ENCODE measurements at places on chromosomes 16 and 17.

GRCh38 chr17:27807567-27808470 is 7.5 kb upstream of the NOS2 start:
- peak; percentile 43 for DNase-seq
- no peaks in the 10 kb centered on the region for H3K4me1 ChIP-seq
- H3K36me3 ChIP-seq: no peaks in the 10 kb centered on the region

DNA sequence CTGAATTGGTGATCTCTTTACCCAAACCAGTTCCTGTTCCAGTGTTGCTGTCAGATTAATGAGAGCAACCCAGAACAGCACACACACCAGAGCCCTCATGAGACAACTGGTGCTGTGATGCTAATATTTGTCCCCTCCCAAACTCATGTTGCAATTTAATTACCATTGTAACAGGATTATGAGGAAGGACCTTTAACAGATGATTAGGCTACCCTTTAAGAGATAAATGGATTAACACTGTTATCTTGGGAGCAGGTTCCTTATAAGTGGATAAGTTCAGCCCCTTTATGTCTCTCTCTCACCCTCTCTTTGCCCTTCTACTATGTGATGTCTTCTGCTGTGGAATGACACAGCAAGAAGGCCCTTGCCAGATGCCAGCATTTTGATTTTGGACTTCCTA is 1.1 kb upstream of the CCDC182 start:
- H3K4me3 ChIP-seq: no peak overlapping the region
- H3K36me3 ChIP-seq: no peaks in the 10 kb centered on the region
- H3K27me3 ChIP-seq: no peaks in the 10 kb centered on the region
- DNase-seq: no peak

GRCh38 chr16:80804526-80805383 is at the start of gene CDYL2:
TSS of gene CDYL2 (minus strand) at chr16:80804598. CDS start at chr16:80804173, 425 bp downstream.
- no peaks in the 10 kb centered on the region for H3K27me3 ChIP-seq
- H3K4me3 ChIP-seq: no peak within 1 kb of the TSS
- no peaks in the 10 kb centered on the region for H3K36me3 ChIP-seq
- H3K27ac ChIP-seq: no peak within 1 kb of the TSS
- H3K4me1 ChIP-seq: no peaks in the 10 kb centered on the region
- DNase-seq: peak; percentile 41

GRCh38 chr16:67526149-67526791 is 2.4 kb upstream of the RIPOR1 start:
- H3K36me3 ChIP-seq: no peaks in the 10 kb centered on the region
- no peak for DNase-seq
- H3K4me1 ChIP-seq: peaks cover 26% of the 10 kb centered on the region
- H3K4me3 ChIP-seq: no peak overlapping the region
- H3K27me3 ChIP-seq: no peaks in the 10 kb centered on the region
- no peak overlapping the region for H3K27ac ChIP-seq

GRCh38 chr17:4440690-4441686 is 7.2 kb downstream of the SPNS3 start:
- H3K4me1 ChIP-seq: peaks cover 6% of the 10 kb centered on the region
- H3K27ac ChIP-seq: no peak overlapping the region
- H3K27me3 ChIP-seq: no peaks in the 10 kb centered on the region
- H3K36me3 ChIP-seq: no peaks in the 10 kb centered on the region
- H3K4me3 ChIP-seq: no peak overlapping the region

- H3K36me3 ChIP-seq: no peaks in the 10 kb centered on the region
- no peaks in the 10 kb centered on the region for H3K27me3 ChIP-seq
- peaks cover 30% of the 10 kb centered on the region for H3K4me1 ChIP-seq
- no peak for DNase-seq
- no peak overlapping the region for H3K27ac ChIP-seq
- H3K4me3 ChIP-seq: no peak overlapping the region
Measured at GRCh38 chr17:17716837-17717523, 35.7 kb downstream of the RAI1 start.

GRCh38 chr17:40191237-40192208 is 14.3 kb downstream of the RAPGEFL1 start:
- no peaks in the 10 kb centered on the region for H3K27me3 ChIP-seq
- no peak overlapping the region for H3K27ac ChIP-seq
- peak overlapping the region; percentile 41 for H3K4me3 ChIP-seq
- peak; percentile 85 for DNase-seq

DNA sequence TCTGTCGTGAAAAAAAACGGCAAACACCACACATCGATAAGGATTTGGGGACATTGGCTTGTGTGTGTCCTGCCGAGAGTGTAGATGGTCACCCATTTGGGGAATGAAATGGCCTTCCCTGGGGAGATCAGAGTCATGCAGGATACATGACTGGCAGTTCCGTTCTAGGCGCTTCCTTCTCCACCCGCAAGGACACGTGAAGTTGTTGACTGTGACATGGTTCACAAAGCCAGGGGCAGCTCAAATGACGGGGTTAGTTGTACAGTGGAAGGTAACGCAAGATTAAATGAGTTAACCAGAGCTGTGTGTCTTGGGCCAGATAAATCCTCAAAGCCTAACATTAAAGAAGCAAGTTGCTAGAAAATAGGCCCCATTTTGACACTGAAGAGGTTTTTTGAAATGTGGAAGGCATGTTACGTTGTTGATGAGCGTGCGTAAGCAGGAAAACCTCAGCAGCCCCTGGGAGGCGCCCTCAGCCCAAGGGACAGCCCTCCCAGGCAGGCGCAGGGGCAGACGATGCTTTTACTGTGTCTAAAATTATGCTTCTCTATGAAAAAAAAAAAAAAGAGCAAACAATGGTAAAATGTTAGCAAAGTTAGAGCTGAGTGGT is 35.9 kb upstream of the CHMP6 start:
- H3K4me1 ChIP-seq: peaks cover 3% of the 10 kb centered on the region
- no peaks in the 10 kb centered on the region for H3K27me3 ChIP-seq
- no peak overlapping the region for H3K27ac ChIP-seq
- no peaks in the 10 kb centered on the region for H3K36me3 ChIP-seq
- H3K4me3 ChIP-seq: no peak overlapping the region

DNA sequence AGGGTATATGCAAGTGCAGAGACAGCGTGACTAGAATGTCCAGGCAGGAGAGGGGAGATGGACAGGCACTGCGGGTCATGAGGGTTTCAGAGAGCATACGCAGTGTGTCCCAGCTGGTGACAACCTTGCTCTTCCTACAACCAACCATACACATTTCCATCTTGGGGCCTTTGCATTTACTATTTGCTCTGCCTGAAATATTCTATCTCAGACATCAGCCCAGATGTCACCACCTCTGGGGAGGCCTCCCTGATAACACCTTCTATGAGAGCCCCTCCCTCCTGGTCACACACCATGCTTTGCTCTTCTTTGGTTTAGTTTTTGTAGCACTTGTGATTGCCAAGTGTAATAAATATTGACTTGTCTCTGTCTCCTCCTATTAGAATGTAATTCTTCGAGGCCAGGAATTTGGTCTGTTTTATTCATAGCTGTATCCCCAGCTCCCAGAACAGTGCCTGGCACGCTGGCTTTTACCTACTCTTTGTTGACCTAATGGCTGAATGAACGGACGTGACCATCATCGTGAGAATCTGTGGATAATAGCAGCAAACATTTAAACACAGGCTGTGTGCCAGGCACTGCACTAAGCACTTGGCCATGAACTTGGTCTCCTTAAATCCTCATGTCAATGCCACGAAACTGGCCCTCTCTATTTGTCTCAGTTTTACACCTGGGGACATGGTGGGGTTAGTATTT is 51.9 kb downstream of the PLCG2 start:
- no peaks in the 10 kb centered on the region for H3K27me3 ChIP-seq
- no peaks in the 10 kb centered on the region for H3K4me1 ChIP-seq
- no peak for DNase-seq
- no peaks in the 10 kb centered on the region for H3K36me3 ChIP-seq
- no peak overlapping the region for H3K27ac ChIP-seq

- H3K4me3 ChIP-seq: no peak overlapping the region
- H3K4me1 ChIP-seq: no peaks in the 10 kb centered on the region
- no peak overlapping the region for H3K27ac ChIP-seq
Measured at GRCh38 chr17:65467156-65467555, 94.3 kb downstream of the AXIN2 start.

DNA sequence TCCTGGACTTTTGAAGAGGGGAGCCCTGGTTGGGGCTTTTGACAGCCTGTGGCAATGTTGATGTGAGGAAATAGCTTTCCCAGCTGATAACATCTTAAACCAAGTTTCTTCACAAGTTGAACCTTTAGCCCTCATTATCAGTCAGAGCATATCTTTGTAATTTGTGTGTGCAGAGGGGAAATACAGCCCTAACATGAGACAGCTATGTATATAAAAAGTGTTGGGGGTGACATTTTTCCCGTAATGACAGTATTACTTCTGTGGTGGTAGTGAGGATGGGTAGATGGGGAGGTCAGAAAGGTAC is 221.1 kb downstream of the FTO start:
- H3K27me3 ChIP-seq: no peaks in the 10 kb centered on the region
- no peaks in the 10 kb centered on the region for H3K4me1 ChIP-seq
- DNase-seq: no peak
- H3K36me3 ChIP-seq: no peaks in the 10 kb centered on the region

GRCh38 chr16:22340945-22341344 is 33.5 kb downstream of the CDR2 start:
- H3K27ac ChIP-seq: no peak overlapping the region
- no peaks in the 10 kb centered on the region for H3K36me3 ChIP-seq
- no peaks in the 10 kb centered on the region for H3K27me3 ChIP-seq
- no peak for DNase-seq
- no peak overlapping the region for H3K4me3 ChIP-seq
- no peaks in the 10 kb centered on the region for H3K4me1 ChIP-seq

- H3K27me3 ChIP-seq: no peaks in the 10 kb centered on the region
- H3K36me3 ChIP-seq: peaks cover 28% of the 10 kb centered on the region
- H3K4me3 ChIP-seq: no peak overlapping the region
- H3K27ac ChIP-seq: peak overlapping the region; percentile 89
- peak; percentile 83 for DNase-seq
Measured at GRCh38 chr17:76688165-76688622, 22.6 kb downstream of the MXRA7 start.

GRCh38 chr17:2510559-2510958 is 1.1 kb downstream of the METTL16 start:
- DNase-seq: no peak
- H3K36me3 ChIP-seq: no peaks in the 10 kb centered on the region
- peak overlapping the region; percentile 68 for H3K4me3 ChIP-seq

DNA sequence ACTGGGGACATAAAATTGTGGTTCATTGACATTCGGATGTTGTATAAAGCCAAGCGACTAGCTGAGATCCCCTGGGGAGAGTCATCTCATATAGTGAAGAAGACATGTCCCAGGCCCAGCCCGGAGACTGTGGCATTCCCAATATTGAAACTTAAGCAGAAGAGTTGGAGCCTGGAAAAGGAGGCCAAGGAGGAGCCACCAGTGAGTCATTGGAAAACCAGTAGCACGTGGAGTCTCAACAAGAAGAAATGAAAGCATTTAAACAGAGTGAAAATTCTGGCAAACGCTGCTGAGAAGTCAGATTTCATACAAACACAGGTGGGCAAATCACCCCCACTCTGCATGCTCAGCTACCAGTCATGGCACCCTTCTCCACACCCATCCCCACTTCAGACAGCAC is 9.4 kb upstream of the ELAC2 start:
- H3K36me3 ChIP-seq: no peaks in the 10 kb centered on the region
- H3K27me3 ChIP-seq: peaks cover 4% of the 10 kb centered on the region
- no peaks in the 10 kb centered on the region for H3K4me1 ChIP-seq

- no peaks in the 10 kb centered on the region for H3K36me3 ChIP-seq
- H3K4me1 ChIP-seq: no peaks in the 10 kb centered on the region
- H3K27ac ChIP-seq: no peak overlapping the region
- no peak overlapping the region for H3K4me3 ChIP-seq
- DNase-seq: no peak
Measured at GRCh38 chr16:82824408-82824807, 197.6 kb downstream of the CDH13 start.

GRCh38 chr17:72662827-72663190 is 429.7 kb downstream of the SLC39A11 start:
- DNase-seq: no peak
- no peak overlapping the region for H3K4me3 ChIP-seq
- no peak overlapping the region for H3K27ac ChIP-seq
- no peaks in the 10 kb centered on the region for H3K4me1 ChIP-seq

- no peaks in the 10 kb centered on the region for H3K27me3 ChIP-seq
- no peaks in the 10 kb centered on the region for H3K4me1 ChIP-seq
- no peak overlapping the region for H3K27ac ChIP-seq
- H3K4me3 ChIP-seq: no peak overlapping the region
- DNase-seq: no peak
Measured at GRCh38 chr17:83189044-83190003, 109.9 kb downstream of the METRNL start.

GRCh38 chr16:87297918-87298631 is 19.1 kb downstream of the C16orf95 start:
- no peaks in the 10 kb centered on the region for H3K27me3 ChIP-seq
- peak; percentile 57 for DNase-seq
- H3K4me3 ChIP-seq: no peak overlapping the region
- no peaks in the 10 kb centered on the region for H3K36me3 ChIP-seq

DNA sequence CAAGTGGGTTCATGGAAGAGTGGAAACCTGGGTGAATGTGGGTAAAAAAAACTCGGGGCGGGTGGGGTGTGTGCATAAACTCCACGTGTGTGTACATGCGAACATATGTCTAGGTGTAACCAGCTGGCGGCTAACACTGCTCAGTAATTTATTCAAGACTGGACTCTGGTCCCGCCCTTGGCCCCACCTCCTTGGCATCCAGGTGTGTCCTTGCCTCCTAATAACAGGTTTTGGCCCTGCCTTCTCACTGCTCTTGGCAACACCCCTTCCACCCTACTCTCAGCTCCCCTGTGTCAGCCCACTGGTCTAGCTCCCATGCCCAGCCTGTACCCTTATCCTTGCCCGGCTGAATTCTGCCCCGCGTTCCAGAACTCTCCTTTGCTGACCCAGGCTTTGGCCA is 8.3 kb downstream of the FLII start:
- no peaks in the 10 kb centered on the region for H3K36me3 ChIP-seq
- no peak for DNase-seq
- H3K27ac ChIP-seq: no peak overlapping the region

GRCh38 chr17:3532859-3533142 is 24.8 kb downstream of the TRPV3 start:
- H3K27ac ChIP-seq: no peak overlapping the region

- H3K4me3 ChIP-seq: no peak overlapping the region
- H3K27me3 ChIP-seq: peaks cover 5% of the 10 kb centered on the region
- H3K36me3 ChIP-seq: no peaks in the 10 kb centered on the region
- DNase-seq: no peak
- no peaks in the 10 kb centered on the region for H3K4me1 ChIP-seq
- H3K27ac ChIP-seq: no peak overlapping the region
Measured at GRCh38 chr16:84362471-84362941, 5.8 kb upstream of the ATP2C2 start.

DNA sequence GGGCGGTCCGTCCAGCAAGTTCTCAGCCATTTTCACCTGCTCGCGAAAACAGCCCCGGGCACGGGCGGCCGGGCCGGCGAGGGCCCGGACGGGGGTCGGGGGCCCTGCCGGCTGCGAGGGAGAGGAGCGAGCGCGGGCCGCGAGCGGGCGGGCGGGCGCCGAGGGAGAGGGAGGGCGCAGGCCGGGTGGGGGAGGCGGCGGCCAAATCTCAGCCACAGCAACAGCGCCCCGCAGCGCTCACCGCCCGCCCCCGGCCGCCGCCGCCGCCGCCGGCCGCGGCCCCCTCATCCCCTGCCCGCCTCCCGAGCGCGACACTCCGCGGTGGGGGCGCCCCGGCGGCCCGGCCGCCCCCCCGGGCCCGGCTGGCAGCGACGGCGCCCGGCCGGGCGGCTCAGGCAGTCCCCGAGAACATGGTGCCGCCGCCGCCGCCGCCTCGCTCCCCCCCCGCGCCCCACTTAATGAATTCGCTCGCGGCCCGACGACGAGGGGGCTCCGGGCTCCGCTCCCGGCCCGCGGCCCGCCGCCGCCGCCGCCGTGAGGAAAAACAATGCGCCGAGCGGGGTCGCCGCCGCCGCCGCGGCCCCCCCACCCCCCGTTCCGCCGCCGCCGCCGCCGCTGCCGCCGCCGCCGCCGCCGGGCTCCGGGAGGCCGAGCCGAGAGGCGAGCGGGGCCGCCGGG is 487 bp downstream of the CREBBP start:
- no peaks in the 10 kb centered on the region for H3K36me3 ChIP-seq
- peaks cover 21% of the 10 kb centered on the region for H3K4me1 ChIP-seq
- peak; percentile 82 for DNase-seq
- H3K27ac ChIP-seq: peak overlapping the region; percentile 80
- no peaks in the 10 kb centered on the region for H3K27me3 ChIP-seq
- H3K4me3 ChIP-seq: peak overlapping the region; percentile 59

All from adrenal gland (tissue), 19 donors.